ENCODE measurements at places on chromosomes 7 and 10. TPM values are rescaled to one million over a fixed set of nuclear protein-coding genes. Genes with fewer than 3 reads are reported as not detected.

DNA sequence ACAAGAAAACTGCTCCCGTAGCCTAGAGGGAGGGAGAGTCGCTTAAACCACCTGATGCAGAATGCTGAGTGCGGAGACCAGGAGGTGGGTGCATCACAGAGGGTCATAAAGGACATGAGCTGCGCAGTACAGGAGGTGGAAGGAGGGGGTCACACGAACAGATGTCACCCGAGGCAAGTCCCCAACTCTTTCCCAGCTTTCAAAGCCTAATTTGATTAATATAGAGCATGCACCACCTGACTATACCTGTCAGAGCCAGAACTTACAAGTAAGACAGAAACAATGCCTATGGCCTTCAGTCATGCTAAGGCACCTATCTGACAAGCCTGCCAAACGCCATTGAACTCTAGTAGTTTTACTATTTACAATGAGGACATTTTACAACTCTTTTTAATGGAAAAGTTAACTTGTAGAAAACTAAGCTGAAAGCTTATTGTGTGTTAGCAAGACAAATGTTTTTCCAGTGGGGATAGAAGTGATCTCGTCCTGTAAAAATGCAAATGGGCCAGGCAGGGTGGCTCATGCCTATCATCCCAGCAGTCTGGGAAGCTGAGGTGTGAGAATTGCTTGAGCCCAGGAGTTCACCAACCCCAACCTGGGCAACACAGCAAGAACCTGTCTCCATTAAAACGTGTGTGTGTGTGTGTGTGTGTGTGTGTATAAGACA lies 1.1 kb upstream of the VOPP1 start:
- H3K27ac ChIP-seq, result peak overlapping the region; percentile 87
- peaks cover 41% of the 10 kb centered on the region for H3K4me1 ChIP-seq
- peak overlapping the region; percentile 85 for H3K4me3 ChIP-seq
- peaks cover 29% of the 10 kb centered on the region for H3K36me3 ChIP-seq
- H3K27me3 ChIP-seq, result no peaks in the 10 kb centered on the region

OPN1SW gene
- not detected for total RNA-seq

- peaks cover 42% of the 10 kb centered on the region for H3K27me3 ChIP-seq
- peak; percentile 58 for DNase-seq
- no peak overlapping the region for H3K4me3 ChIP-seq
- no peaks in the 10 kb centered on the region for H3K4me1 ChIP-seq
- H3K36me3 ChIP-seq, result no peaks in the 10 kb centered on the region
Observed at GRCh38 chr10:69515699-69516259, 57.4 kb downstream of the NEUROG3 start.

GRCh38 chr7:49091519-49091918 lies 167.2 kb downstream of the CDC14C start:
- H3K36me3 ChIP-seq, result no peaks in the 10 kb centered on the region
- H3K27ac ChIP-seq, result no peak overlapping the region
- H3K27me3 ChIP-seq, result no peaks in the 10 kb centered on the region
- H3K4me3 ChIP-seq, result no peak overlapping the region

PYROXD2 gene
- 12.9 TPM for total RNA-seq

DNA sequence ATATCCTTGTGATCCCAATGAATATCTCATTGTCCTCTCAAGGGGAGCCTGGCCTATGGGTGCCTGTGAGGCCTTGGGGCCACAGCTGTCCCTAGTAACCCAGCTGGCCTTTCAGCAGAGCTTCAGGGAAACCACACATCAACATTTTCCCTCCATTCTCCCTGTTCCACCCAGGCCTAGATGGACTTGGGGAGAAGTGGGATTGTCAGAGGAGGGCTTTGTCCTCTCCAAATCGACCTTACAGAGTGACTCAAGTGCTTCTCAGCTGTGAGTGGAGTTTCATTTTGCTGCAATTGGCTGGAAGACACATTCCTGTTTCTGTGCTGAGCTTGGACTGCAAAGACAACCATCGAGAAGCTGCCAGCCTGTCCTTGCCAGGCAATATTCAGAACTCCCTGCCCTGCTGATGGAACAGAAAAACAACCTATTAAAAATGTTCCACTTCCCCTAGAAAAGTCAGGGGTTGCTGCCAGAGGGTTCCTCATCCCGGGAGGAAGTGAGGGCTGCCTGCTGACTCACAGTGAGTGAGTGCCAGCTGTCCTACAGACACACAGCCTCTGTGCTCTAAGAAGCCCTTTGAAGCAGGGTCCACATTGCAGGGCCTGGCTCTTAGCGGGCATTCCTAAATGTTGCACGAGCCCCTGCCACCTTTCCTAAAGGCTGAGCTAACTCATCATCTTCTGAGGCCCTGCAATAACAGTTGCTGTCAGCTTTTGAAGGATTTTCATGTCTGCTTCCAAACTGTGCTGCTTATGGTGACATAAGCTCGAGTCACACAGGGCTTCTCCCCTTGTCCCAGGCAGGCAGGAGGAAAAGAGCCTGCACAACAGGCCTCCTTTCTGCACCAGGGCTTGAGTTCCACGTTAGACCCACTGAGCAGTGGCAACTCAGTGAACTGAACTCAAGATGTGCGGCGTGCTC lies 20.5 kb downstream of the STRA8 start:
- H3K27ac ChIP-seq, result no peak overlapping the region
- no peaks in the 10 kb centered on the region for H3K36me3 ChIP-seq
- H3K4me3 ChIP-seq, result no peak overlapping the region
- H3K4me1 ChIP-seq, result no peaks in the 10 kb centered on the region

DNA sequence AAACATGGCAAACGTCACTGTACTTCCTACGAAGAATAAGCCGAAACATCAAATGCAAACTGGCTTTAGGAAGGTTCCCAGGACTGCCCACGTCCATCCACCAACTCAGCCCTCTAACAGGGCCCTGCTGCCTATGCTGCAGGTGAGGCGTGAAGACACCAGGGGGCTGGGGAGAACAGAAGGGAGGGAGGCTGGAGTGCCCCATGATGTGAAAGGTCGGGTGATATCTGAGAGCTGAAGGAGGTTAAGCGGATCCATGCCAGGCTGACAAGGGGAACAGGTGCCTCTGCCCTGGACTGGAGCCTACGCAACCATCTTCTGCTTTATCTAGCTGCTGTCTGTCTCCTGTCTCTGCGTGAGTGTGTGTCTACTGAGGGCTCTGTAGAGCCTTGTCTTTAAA lies 40.2 kb upstream of the ATP6V0A4 start:
- no peaks in the 10 kb centered on the region for H3K4me1 ChIP-seq
- DNase-seq, result no peak
- H3K27me3 ChIP-seq, result peaks cover 5% of the 10 kb centered on the region
- H3K4me3 ChIP-seq, result no peak overlapping the region
- H3K36me3 ChIP-seq, result no peaks in the 10 kb centered on the region
- H3K27ac ChIP-seq, result no peak overlapping the region

CFAP69 gene
- not detected for total RNA-seq

- H3K4me3 ChIP-seq, result no peak within 1 kb of the TSS
- peaks cover 4% of the 10 kb centered on the region for H3K4me1 ChIP-seq
- peaks cover 55% of the 10 kb centered on the region for H3K27me3 ChIP-seq
- H3K27ac ChIP-seq, result no peak within 1 kb of the TSS
- H3K36me3 ChIP-seq, result no peaks in the 10 kb centered on the region
Observed at GRCh38 chr10:69801434-69802315, at the start of gene COL13A1. COL13A1 (plus strand) TSS chr10:69801906; CDS start chr10:69802424, 518 bp downstream.

DNA sequence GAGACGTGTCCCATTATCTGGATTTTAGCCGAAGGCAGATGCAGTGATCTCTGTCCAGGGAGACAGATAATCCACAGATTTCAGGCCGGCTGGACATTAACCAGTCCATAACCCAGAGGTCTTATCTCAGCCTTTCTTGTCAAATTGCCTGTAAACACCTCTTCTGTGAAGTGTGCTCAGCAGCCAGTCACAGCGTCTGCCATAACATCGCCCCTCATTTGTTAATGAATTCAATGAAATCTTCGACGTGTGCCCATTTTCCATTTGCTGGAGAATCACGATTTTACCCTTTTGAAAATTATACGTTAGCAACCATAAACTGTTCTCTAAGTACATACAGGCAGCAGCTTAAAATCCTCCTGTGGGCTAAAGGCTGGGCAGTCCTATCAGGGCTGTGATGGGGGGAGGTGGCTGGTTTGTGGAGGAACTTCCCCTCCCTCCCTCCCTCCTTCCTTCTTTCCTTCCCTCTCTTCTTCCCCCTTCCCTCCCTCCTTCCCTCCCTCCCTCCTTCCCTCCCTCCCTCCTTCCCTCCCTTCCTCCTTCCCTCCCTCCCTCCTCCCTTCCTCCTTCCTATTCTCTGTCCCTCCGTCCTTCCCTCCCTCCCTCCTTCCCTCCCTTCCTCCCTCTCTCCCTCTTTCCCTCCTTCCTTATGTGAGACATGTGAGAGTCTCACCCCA lies 26.6 kb upstream of the FAM20C start:
- no peak overlapping the region for H3K27ac ChIP-seq
- DNase-seq, result no peak
- no peaks in the 10 kb centered on the region for H3K4me1 ChIP-seq
- H3K36me3 ChIP-seq, result no peaks in the 10 kb centered on the region
- no peak overlapping the region for H3K4me3 ChIP-seq

GRCh38 chr7:129779602-129780256 lies 168.2 kb downstream of the NRF1 start:
- peak overlapping the region; percentile 44 for H3K4me3 ChIP-seq
- H3K27ac ChIP-seq, result no peak overlapping the region
- peaks cover 31% of the 10 kb centered on the region for H3K4me1 ChIP-seq
- H3K36me3 ChIP-seq, result no peaks in the 10 kb centered on the region

DNA sequence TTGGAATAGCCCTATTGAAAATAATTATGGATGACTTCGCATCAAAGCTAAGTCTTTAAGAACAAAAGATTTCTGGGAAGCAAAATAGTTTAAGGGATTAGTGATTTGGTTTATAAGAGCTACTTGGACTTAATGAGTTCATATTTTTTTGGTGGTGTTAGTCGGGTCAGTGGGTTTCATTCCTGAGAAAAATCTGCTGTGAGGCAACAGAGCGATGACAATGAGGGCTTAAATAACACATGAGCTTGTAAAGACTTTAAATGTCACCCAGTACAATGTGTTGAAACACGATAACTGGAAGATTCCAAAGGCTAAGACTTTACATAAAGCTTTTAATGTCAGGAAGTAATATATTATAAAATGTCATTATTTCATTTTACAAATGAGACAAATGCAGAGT lies 178.8 kb downstream of the ARL4A start:
- H3K36me3 ChIP-seq, result no peaks in the 10 kb centered on the region
- no peaks in the 10 kb centered on the region for H3K4me1 ChIP-seq
- no peak overlapping the region for H3K4me3 ChIP-seq
- no peak overlapping the region for H3K27ac ChIP-seq
- no peak for DNase-seq

DNA sequence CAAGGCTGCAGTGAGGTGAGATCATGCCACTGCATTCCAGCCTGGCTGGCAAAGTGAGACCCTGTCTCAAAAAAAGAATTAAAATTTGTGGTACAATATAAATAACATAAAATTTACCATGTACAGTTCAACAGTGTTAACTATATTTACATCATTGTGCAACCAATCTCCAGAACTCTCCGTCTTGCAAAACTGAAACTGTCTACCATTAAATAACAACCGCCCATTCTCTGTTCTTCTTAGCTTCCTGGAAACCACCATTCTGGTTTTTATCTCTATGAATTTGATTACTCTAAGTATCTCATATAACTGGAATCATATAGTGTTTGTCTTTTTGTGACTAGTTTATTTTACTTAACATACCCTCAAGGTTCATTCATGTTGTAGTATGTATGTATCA lies 167.6 kb downstream of the AUTS2 start:
- no peak for DNase-seq
- H3K36me3 ChIP-seq, result no peaks in the 10 kb centered on the region
- H3K27ac ChIP-seq, result no peak overlapping the region
- no peaks in the 10 kb centered on the region for H3K27me3 ChIP-seq

DNA sequence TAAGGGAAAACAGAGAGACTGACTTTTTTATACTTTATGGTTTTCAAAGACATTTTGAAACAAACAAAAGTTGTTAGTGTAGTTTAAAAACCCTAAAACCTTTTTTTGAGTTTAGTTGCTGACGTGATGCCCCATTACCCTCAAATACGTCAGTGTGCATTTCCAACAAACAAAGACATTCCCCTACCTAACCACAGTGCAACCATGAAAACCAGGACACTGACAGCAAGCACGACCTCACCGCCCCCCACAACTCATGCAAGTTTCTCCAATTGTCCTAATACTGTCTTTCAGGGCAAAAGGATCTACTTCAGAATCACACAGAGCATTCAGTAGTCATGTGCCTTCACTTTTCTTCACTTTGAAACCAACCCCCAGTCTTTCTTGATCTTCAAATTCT lies 75.0 kb downstream of the WNT2 start:
- no peak for DNase-seq
- no peak overlapping the region for H3K27ac ChIP-seq
- H3K4me1 ChIP-seq, result no peaks in the 10 kb centered on the region
- no peak overlapping the region for H3K4me3 ChIP-seq
- H3K36me3 ChIP-seq, result no peaks in the 10 kb centered on the region

GRCh38 chr10:18246967-18247366 lies 106.7 kb downstream of the CACNB2 start:
- no peaks in the 10 kb centered on the region for H3K36me3 ChIP-seq
- H3K27ac ChIP-seq, result no peak overlapping the region
- no peaks in the 10 kb centered on the region for H3K27me3 ChIP-seq
- no peak overlapping the region for H3K4me3 ChIP-seq
- no peaks in the 10 kb centered on the region for H3K4me1 ChIP-seq
- DNase-seq, result no peak

PILRA gene
- total RNA-seq, result 2.2 TPM

YKT6 gene
- 78.2 TPM for total RNA-seq

- peak; percentile 45 for DNase-seq
- no peaks in the 10 kb centered on the region for H3K36me3 ChIP-seq
- H3K27me3 ChIP-seq, result no peaks in the 10 kb centered on the region
- H3K4me1 ChIP-seq, result peaks cover 51% of the 10 kb centered on the region
- peak overlapping the region; percentile 52 for H3K4me3 ChIP-seq
Observed at GRCh38 chr10:132447446-132448247, 50.6 kb downstream of the PWWP2B start.

DNA sequence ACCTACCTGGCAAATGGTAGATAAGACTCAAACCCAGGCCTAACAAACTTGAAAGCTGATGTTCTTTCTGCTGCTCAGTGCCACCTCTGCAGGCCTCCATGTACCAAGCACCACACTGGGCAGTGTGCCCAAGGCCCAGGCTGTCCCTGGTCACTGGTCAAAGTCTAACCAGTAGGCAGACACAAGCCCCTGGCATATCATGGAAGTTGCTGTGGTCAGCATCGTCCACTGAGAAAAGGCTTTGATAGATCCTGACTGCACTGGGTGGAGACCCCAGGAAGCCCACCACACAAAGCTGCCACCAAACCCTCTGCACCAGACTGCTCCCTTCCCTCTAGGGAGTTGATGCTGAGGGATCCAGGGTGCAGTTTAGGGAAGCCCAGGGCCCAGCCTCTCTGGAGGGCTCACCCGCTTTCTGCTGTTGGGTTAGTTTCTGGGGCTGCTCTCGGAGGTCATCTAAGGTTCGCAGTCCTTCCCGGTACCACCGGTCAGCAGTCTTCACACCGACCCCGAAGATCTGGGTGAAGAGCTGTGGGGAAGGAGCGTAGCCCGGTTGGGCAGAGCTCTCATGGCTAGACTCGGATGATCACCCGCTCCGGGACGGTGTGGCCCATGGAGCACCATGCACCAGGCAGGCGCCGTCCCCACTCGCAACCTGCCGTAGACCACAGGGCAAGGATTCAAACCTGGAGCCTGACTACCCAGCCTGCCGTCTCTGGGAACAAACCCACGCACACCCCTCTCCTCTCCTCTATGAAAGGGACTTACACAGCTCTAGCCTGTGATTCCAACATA lies 6.0 kb downstream of the POLM start:
- DNase-seq, result no peak
- no peaks in the 10 kb centered on the region for H3K27me3 ChIP-seq
- H3K4me1 ChIP-seq, result peaks cover 89% of the 10 kb centered on the region

- no peak for DNase-seq
- H3K36me3 ChIP-seq, result no peaks in the 10 kb centered on the region
- no peaks in the 10 kb centered on the region for H3K27me3 ChIP-seq
- no peak overlapping the region for H3K27ac ChIP-seq
- no peak overlapping the region for H3K4me3 ChIP-seq
- H3K4me1 ChIP-seq, result no peaks in the 10 kb centered on the region
Observed at GRCh38 chr10:23777153-23777552, 338.3 kb downstream of the OTUD1 start.
